ENCODE measurements at places on chromosomes 1 and 21. TPM values are rescaled to one million over a fixed set of nuclear protein-coding genes. Genes with fewer than 3 reads are reported as not detected.

The PDE9A gene
- total RNA-seq, result 0.72 TPM

The COA7 gene
- total RNA-seq, result 44.9 TPM

The SDCCAG8 gene
- total RNA-seq, result 14.0 TPM

The LRRC3 gene
- total RNA-seq, result 3.3 TPM

The GBP4 gene
- total RNA-seq, result 3.3 TPM

The CATSPERE gene
- 0.31 TPM for total RNA-seq

- DNase-seq, result no peak
These were observed 466.3 kb downstream of the LMO4 start for GRCh38 chr1:87794788-87795614.

GRCh38 chr1:93448292-93448982 lies 519 bp downstream of the FNBP1L start:
- no peak for DNase-seq

DNA sequence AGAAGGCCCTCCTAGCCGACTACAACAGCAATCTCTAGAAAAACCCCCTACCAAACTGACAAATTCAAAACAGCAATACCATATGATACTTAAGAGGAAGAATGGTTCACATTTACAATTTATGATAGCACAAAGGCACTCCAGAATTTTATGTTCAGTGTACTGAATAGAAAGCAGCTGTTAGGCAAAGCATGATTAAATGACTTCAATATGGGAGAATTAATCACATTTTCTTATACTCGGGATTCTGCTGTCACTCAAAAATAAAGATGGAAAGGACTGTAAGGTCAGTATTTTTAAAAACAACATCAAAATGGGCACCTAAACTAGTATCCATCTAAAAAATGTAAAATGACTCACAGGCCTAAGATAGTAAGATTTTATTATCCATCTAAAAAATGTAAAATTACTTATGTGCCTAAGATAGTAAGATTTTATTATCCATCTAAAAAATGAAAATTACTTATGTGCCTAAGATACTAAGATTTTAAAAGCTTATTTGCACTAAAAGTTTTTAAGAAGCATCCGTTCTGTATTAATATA lies 198.5 kb downstream of the SMYD3 start:
- no peak for DNase-seq

- no peak for DNase-seq
These were observed 13.9 kb upstream of the ZBTB17 start for GRCh38 chr1:15989776-15990175.

- no peak for DNase-seq
These were observed 42.2 kb downstream of the KIF21B start for GRCh38 chr1:200981278-200981677.

- no peak for DNase-seq
These were observed 41.8 kb downstream of the PHC2 start for GRCh38 chr1:33388805-33389771.

DNA sequence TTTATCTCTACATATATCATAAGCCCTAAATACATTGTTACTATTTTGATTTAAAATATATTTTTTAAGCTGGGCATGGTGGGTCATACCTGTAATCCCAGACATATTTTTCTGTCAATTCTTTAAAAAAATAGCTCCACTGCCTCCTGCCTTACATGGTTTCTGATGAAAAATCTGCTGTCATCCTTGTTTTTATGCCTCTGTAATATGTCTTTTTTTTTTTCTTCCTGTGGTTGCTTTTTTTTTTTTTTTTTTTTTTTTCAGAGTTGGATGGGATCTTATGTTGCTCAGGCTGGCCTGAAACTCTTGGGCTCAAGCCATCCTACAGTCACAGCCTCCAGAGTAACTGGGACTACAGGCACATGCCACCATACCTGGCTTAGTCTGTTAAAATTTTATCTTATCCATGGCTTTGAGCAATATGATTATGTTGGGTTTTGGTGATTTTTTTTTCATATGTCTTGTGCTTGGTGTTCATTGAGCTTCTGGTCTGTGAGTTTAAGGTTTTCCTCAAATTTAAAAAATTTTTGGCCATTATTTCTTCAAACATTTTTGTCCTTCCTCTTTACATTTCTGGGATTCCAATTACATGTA lies 12.4 kb upstream of the EDARADD start:
- DNase-seq, result no peak

GRCh38 chr1:171807556-171807955 lies 26.1 kb downstream of the METTL13 start:
- no peak for DNase-seq

DNA sequence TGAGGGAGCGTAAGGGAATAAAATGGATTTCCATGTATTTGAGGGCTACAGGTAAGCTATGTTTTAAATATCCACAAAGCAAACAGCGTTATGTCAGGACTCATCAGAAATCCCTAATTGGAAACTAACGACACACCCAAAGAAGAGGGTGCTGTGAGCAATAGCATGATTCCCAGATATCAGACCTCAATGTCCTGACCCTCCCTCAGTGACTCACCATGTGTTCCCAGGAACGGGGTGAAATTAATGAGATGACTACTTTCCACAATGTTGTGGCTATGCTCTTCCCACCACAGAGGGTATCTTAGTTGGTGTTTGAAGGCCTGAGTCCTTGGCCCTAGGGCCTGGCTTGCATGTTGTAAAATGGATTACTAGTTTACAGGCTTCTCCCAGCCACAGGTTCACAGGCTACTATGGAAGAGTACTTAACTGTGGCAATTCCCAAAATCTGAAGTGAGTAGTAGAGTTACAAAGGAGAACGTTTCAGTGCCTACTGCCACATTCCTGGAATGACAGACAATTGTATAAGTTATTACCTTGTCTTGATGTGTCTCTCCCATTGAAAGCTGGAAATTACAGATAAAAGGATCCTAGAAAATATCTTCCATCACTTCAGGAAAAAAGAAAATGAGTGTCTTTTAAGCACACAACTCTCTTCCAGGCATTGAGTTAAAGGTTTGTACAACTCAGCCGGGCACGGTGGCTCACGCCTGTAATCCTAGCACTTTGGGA lies 1.7 kb upstream of the KRTAP11-1 start:
- DNase-seq, result no peak

Measured in Panc1 (cell line).